ENCODE measurements at places on chromosomes 6 and 20.

DNA sequence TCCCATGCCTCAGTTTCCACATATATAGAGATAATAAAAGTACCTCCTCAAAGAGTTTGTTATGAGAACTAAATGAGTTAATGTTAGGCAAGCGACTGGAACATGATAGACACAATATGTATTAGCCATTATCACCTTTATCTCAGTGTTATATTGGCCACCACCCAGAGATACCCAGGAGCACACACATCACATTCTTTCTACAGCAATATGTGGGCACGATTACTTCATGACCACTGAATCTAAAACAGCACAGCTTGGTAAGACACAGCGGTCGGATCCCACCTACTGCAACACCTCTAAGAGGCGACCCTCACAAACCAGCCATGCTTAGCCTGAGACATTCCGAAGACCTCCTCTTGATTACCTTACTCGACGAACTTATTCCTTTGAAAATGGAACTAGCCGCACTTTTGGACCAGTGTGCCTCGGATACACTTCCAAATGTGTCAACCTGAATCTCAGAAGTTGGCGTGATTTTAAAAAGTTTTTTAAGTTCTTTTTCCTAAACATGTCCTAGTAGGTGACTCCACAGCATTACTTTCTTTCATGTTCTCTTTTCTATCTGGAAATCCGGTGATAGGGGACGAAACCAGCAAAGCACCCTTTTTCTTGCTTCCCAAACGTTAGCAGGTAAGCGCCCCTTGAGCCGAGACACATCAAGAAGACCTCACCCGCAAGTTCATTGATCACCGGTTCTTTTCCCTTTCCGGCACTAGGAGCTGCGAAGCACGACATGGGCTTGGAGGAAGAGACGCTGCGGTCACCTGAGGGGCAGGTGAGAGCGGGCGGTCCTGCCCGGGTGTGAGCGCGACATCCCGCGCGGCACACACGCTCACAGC lies 923 bp downstream of the GMDS start:
- no peak for DNase-seq

- DNase-seq, result no peak
These were observed 207.4 kb upstream of the ZNF217 start for GRCh38 chr20:53800883-53801604.

GRCh38 chr6:159724778-159725177 lies 2.5 kb upstream of the WTAP start:
- no peak for DNase-seq

DNA sequence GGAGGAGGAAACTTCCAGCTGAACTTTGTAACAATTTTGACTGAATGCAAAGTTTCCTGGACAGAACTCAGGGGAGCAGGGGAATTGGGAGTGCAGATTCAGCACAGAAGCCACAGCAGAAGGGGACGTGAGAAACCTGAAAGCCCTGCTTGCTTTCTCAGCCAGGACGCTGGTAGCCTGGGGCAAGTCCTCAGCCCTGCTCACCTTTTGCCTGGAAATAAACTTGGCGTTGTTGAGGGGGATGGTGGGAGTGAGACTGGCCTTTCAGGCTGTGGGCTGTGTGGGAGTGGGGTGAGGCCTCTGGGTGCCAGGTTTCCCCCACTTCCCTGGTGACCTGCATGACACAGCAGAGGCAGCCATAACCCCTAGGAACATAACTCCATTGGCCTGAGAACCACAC lies 238.1 kb upstream of the HS3ST5 start:
- no peak for DNase-seq

- no peak for DNase-seq
These were observed 37.4 kb downstream of the FOXP4 start for GRCh38 chr6:41583565-41583964.

- no peak for DNase-seq
These were observed 109.6 kb downstream of the ALDH8A1 start for GRCh38 chr6:134840086-134840867.

DNA sequence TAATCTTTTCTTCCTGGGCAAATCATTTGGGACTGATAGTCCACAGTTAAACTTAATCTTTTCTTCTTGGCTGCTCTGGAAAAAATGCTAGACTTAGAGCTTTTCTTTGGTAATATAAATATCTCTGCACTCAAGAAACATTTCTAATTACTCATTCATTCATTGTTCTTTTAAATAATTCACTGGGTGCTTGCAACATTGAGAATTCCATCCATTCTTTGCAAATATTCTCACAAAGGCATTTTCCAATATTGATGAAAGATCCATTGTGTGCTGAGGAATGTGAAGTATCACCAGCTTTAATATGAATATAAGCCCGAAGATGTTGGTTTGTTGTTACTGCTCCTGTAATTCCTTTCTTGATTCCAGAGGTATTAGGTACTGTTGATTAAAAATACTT lies 38.4 kb downstream of the AKAP7 start:
- no peak for DNase-seq

- no peak for DNase-seq
These were observed 28.4 kb upstream of the RIN2 start for GRCh38 chr20:19729672-19730071.

GRCh38 chr6:84062519-84063154 lies 29.1 kb downstream of the MRAP2 start:
- DNase-seq, result no peak

GRCh38 chr6:79812195-79812594 lies 135.2 kb downstream of the ELOVL4 start:
- no peak for DNase-seq

Measured in sciatic nerve (tissue), 2 donors.